NCI-H2107 (cell line): ENCODE measurements at places on chromosomes 1 and 21.

GRCh38 chr1:80392529-80392928, 1386.0 kb upstream of the ADGRL4 start:
- DNase-seq: no peak

- no peak for DNase-seq
Observed at GRCh38 chr1:193971595-193971994, 785.2 kb upstream of the B3GALT2 start.

GRCh38 chr1:234302354-234302962, 70.8 kb upstream of the COA6 start:
- DNase-seq: no peak

- DNase-seq: no peak
Observed at GRCh38 chr1:150256554-150257341, 826 bp upstream of the CA14 start.

DNA sequence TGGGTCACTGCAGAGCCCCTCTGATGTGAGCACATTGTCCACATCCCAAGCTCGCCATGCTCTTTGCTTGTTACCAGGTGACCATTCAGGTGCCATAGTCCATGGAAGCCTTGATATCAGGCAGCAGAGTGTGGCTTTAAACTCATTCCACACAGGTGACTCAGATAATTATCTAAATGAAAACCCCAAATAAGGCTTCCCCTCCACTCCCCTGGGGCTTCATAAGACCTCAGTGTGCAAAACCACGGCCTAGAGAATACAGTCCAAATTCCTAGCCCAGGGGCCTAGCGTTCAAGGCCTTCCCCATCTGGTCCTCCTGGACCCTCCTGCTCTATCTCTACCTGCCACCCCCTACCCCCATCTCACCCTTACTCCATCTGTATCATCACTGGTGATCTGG, 97.1 kb downstream of the ARHGEF10L start:
- DNase-seq: no peak

- no peak for DNase-seq
Observed at GRCh38 chr1:98839840-98840239, 164.8 kb downstream of the PLPPR5 start.

DNA sequence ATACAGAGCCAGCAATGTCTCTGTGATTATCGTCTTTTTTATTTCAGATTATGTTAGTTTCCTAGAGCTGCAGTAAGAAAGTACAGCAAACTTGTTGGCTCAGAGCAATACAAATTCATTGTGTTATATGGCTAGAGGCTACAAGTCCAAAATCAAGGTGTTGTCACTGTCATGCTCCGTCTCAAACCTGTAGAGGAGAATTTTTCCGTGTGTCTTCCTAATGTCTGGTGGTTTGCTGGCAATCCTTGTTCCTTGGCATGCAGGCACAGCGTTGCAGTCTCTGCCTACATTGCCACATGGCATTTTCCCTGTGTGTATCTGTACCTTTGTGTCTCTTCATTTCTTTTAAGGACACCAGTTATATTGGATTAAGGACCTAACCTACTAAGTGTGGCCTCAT, 244.4 kb downstream of the LRRIQ3 start:
- DNase-seq: no peak

GRCh38 chr1:51359879-51360278, 29.5 kb upstream of the TTC39A start:
- DNase-seq: no peak

GRCh38 chr1:197144570-197145325, 1.7 kb downstream of the ASPM start:
- no peak for DNase-seq

GRCh38 chr1:118717893-118718292, 270.2 kb downstream of the TBX15 start:
- DNase-seq: no peak

GRCh38 chr1:25619101-25619890, 2.7 kb downstream of the MAN1C1 start:
- DNase-seq: peak; percentile 17

- DNase-seq: no peak
Observed at GRCh38 chr1:224173523-224173922, 9.5 kb upstream of the DEGS1 start.

DNA sequence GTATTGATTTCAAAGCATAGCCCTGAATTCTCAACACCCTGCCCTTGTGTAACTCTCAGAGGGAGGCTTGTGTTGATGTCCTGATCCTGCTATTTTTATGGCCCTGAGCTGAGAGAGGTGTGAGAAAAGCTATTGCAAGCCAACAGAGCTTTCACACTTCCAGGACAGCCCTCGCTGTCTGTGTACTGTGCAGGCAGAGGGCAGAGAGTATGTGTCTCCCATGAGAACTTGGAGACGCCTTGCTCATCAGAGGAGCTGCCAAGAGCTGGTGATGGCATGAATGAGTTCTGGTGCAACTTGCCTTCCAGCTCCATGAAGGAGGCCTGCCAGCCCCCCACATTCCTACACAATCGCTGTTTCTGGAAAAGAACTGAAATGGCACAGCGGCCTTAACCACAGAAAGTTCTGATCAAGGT, 144.1 kb upstream of the AJAP1 start:
- DNase-seq: no peak

- no peak for DNase-seq
Observed at GRCh38 chr1:227945891-227946623, 1.7 kb downstream of the WNT9A start.

DNA sequence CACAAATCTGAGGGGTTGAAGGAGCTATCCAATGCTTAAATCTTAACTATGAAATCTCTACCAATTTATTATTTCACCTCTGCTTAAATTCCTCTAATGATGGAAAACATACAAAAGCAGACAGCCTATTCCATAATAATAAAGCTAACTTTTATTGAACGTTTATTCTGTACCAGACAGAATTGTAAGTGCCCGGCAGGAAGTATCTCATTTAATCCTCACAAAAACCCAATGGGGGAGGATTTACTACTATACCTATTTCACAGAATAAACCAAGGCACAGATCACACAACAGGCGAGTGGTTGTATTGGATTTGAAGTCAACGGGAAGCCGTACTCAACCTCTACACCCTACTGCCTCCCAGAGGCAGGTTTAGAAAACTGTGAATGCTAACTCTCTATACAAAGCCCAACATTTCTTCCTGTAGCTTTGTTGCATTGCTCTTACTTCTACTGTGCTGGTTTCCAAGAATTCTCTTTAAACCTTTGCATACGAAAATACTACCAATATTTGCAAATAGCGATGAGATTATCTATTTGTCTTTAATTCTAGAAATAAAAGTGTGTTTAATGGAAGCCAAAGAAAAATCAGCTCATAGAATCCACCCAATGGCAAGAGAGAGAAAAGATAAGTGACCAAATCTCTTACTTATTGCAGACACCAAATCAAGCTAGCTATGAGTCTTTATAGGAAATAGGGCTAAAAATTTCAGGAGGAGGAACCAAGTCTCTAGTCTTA, 33.5 kb upstream of the C1orf53 start:
- DNase-seq: peak; percentile 7

DNA sequence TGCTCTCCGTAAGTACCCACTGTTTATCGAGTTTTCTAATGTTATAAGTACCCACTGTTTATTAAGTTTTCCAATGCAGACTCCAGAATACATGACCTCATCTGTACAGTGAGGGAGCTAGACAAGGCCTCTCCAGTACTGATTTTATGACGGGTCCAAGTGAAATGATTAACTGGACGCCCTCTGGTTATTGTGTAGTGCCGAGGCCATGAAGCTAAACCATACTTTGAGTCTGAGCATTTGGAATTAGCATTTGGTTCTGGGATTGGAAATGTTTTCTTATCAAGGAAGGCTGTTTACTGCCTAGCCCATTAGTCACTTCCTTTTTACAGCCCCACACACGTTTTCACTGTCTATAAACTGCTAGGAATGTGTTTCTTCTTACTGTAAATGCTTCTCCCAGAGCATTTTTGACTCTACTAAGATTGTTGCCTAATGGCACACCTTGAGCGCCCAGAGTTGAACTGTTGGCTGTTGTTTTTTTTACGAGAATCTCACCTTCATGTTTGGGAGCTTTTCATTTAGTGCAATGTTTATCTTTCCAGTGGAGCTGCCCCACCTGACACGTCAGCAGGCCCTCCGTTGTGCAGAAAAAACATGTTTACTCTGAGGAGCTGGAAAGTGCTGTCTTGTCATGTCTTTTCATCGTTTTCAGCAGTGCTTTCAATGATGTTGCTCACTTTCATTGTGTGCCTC, 26.9 kb downstream of the SPATA46 start:
- no peak for DNase-seq

GRCh38 chr1:216670118-216670883, 52.9 kb downstream of the ESRRG start:
- DNase-seq: no peak

GRCh38 chr1:173477286-173478093, at the start of gene PRDX6:
TSS of gene PRDX6 (plus strand) at chr1:173477335. CDS start at chr1:173477398, 63 bp downstream.
- peak; percentile 39 for DNase-seq

DNA sequence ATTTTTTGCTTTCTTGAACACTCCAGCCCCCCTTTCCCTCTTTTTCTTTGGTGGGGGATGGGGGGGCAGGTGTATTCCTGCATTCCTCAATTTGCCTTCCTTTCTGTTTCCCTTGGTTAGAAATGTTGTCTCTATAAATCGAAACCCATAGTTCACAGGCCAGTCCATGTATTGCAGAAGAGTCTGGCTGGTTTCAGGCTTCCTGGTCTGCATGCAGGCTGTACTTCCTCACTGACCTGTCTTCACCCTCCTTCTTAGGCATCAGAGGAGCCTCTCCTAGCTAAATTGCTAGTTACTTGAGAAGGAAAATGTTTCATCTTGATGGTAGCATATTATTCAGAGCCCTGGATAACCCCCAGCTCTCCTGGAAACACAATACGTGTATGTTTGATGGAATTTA, 140.0 kb downstream of the SPATA46 start:
- DNase-seq: no peak
